ENCODE measurements at places on chromosomes 11 and 22. TPM values are rescaled to one million over a fixed set of nuclear protein-coding genes. Genes with fewer than 3 reads are reported as not detected.

SERPING1 gene
- total RNA-seq: not detected

GRCh38 chr11:13928566-13929251, 33.8 kb upstream of the SPON1 start:
- DNase-seq: no peak

- no peak for DNase-seq
These were observed 28.7 kb upstream of the RTL6 start for GRCh38 chr22:44526779-44527126.

UBASH3B gene
- total RNA-seq: 4.0 TPM

DNA sequence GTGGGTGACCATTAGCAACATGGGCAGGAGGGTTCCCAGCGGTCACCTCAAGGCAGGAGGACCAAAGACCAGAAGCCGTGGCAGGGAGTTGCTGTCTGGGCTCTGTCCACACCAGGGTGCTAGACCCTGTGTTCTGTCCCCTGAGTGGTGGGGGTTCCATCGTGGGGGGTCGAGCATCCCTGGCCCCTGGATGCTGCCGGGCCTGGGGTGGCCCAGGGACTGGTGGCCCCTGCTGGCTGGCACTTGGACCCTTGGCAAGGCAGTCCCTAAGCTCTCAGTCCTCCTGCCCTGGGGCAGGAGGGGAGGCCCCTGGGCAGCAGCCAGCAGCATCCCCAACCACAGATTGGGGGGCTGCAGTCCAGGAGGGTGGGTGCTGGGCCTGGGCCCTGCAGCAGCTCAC, 13.4 kb upstream of the ARHGAP8 start:
- DNase-seq: no peak
